ENCODE measurements at places on chromosomes 3 and 15. TPM values are rescaled to one million over a fixed set of nuclear protein-coding genes. Genes with fewer than 3 reads are reported as not detected.

The CLDN18 gene
- total RNA-seq: not detected

DNA sequence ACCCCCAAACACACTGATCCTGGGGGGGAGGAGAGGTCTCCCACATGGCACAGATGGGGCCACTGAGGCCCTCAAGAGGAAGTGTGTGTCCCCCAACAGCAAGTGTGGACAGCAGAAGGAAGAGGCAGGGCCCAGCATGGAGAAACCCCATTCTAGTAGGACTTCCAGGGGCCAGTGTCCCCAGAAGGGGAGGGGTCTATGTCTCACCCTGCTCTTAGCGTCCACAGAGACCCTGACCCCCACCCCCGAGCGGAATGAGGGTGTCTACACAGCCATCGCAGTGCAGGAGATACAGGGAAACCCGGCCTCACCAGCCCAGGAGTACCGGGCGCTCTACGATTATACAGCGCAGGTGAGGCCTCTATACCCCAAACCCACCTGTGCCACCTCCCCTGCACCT lies 35.3 kb downstream of the TSPAN3 start:
- no peaks in the 10 kb centered on the region for H3K4me1 ChIP-seq
- peaks cover 11% of the 10 kb centered on the region for H3K36me3 ChIP-seq
- no peak overlapping the region for H3K4me3 ChIP-seq
- no peak overlapping the region for H3K27ac ChIP-seq

DNA sequence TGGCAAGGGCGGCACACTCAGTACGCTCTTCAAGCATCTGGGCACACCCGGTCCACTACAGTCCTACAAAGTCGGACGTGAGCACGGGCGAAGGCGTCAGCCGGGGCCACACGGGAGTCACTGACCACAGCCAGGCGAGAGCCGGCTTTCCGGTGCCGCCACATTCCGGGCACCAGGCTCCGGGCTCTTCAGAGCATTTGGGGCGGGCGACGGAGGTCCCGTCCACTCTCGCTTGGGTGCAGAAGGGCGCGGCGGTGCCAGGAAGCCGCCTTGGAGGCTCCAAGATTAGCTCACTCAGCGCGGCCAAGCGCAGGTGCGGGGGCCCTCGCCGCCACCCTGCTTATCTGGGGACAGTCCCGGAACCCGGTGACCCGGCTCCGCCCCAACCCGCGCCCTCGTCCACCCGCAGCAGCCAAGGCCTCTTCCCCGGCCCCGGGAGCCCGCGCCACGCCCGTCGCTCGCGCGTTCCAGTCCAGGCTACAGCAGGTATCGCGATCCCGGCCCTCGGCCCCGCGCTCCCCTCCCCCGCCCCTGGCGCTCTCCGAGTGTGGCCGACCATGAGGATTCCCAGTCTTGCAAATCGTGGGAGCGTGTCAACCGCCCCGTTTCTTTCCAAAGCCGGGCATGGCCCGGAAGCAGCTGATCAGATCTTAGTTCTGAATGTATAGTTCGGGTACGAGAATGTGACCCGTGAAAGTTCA lies at the start of gene ADPRH:
ADPRH (plus strand) TSS at position 127 of the 701 bp plus-strand sequence. CDS start 2,678 bp downstream, outside the sequence.
- peaks cover 3% of the 10 kb centered on the region for H3K27me3 ChIP-seq
- H3K36me3 ChIP-seq: no peaks in the 10 kb centered on the region
- H3K27ac ChIP-seq: no peak within 1 kb of the TSS
- peak within 1 kb of the TSS; percentile 91 for H3K4me3 ChIP-seq
- peaks cover 3% of the 10 kb centered on the region for H3K4me1 ChIP-seq

DNA sequence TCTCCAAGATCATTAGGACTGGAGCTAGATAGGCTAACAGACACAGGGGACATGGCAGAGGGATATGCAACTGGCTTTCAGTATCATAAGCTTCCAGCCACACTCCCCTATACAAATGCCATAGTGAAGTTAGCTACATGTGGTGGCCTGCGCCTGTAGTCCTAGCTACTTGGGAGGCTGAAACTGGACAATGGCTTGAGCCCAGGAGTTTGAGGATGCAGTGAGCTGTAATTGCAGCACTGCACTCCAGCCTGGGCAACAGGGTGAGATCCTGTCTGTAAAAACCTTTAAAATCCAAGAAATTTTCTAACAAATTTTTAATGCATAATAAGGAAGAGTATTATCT lies 37.3 kb downstream of the DLG1 start:
- no peak overlapping the region for H3K4me3 ChIP-seq
- DNase-seq: no peak
- no peaks in the 10 kb centered on the region for H3K27me3 ChIP-seq

DNA sequence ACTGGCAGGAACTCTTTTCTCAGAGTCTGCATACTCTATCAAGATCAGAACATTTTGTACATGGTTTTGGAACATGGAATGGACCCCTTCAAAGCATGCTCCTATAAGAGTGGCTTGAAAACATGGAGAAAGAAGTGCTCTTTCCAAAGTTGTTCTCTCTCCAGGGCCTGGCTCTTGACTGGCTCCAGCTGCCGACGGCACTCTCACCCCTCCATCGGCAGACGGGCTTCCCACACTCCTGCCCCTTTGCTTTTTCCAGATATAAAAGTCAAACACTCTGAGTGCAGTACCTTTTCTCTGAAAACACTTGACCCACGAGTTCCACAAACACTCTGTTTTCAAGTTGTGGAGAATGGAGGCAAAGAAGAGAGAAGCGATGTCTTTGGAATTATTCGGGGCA lies 72.5 kb upstream of the ONECUT1 start:
- H3K36me3 ChIP-seq: no peaks in the 10 kb centered on the region
- H3K27ac ChIP-seq: no peak overlapping the region
- peaks cover 6% of the 10 kb centered on the region for H3K4me1 ChIP-seq
- H3K4me3 ChIP-seq: no peak overlapping the region
- no peak for DNase-seq

GRCh38 chr15:97085731-97086130 lies 755.2 kb downstream of the NR2F2 start:
- no peak overlapping the region for H3K4me3 ChIP-seq
- H3K36me3 ChIP-seq: no peaks in the 10 kb centered on the region
- H3K27ac ChIP-seq: no peak overlapping the region
- H3K4me1 ChIP-seq: no peaks in the 10 kb centered on the region
- no peak for DNase-seq

The PARP14 gene
- 16.4 TPM for total RNA-seq

GRCh38 chr15:64288999-64289398 lies 67.0 kb downstream of the CSNK1G1 start:
- H3K27ac ChIP-seq: no peak overlapping the region
- no peaks in the 10 kb centered on the region for H3K27me3 ChIP-seq
- H3K4me1 ChIP-seq: no peaks in the 10 kb centered on the region
- H3K36me3 ChIP-seq: no peaks in the 10 kb centered on the region
- no peak for DNase-seq

DNA sequence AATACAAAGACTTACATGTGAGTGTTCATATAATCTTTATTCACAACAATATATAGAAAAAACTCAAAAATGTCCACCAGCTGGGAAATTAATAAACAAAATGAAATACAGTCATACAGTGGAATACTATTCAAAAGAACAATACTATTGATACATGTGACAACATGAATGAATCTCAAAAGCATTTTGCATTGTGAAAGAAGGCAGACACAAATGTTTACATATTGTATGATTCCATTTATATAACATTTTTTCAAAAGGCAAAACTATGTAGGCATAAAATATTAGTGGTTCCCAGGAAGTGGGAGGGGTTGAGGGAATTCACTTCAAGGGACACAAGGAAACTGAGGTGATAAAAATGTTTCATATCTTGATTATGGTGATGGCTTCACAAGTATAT lies 303.2 kb downstream of the CTNNB1 start:
- no peak overlapping the region for H3K27ac ChIP-seq
- no peaks in the 10 kb centered on the region for H3K36me3 ChIP-seq
- H3K27me3 ChIP-seq: no peaks in the 10 kb centered on the region
- H3K4me3 ChIP-seq: no peak overlapping the region
- H3K4me1 ChIP-seq: no peaks in the 10 kb centered on the region

The FBN1 gene
- total RNA-seq: 4.9 TPM

DNA sequence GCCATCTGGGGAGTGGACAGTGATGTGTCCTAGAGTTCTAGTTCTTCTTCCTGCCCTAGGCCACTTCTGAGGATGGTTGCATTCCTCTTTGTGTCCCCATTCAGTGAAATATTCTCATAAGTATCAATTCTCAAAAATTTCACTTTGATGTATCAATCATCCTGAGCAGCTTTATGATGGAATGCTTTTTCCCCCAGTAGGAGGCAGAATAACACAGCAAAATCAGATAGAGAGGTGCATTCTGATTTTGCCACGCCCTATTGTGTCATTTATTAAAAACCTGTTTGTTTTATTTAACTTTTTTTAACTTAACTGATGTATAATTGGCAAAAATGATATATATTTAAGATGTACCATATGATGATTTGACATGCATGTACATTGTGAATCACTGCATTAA lies 656.0 kb upstream of the GRM7 start:
- no peaks in the 10 kb centered on the region for H3K36me3 ChIP-seq
- H3K4me1 ChIP-seq: no peaks in the 10 kb centered on the region
- no peaks in the 10 kb centered on the region for H3K27me3 ChIP-seq
- H3K27ac ChIP-seq: no peak overlapping the region
- H3K4me3 ChIP-seq: no peak overlapping the region

The SLCO2A1 gene
- 0.98 TPM for total RNA-seq

Measured in H9 (cell line).